ENCODE measurements at places on chromosomes 1 and 21. TPM values are rescaled to one million over a fixed set of nuclear protein-coding genes. Genes with fewer than 3 reads are reported as not detected.
A peak's percentile ranks its signal among the peaks of the same experiment; 100 is the strongest.

- no peak for DNase-seq
Measured at GRCh38 chr1:8706995-8707396, 110.4 kb downstream of the RERE start.

DNA sequence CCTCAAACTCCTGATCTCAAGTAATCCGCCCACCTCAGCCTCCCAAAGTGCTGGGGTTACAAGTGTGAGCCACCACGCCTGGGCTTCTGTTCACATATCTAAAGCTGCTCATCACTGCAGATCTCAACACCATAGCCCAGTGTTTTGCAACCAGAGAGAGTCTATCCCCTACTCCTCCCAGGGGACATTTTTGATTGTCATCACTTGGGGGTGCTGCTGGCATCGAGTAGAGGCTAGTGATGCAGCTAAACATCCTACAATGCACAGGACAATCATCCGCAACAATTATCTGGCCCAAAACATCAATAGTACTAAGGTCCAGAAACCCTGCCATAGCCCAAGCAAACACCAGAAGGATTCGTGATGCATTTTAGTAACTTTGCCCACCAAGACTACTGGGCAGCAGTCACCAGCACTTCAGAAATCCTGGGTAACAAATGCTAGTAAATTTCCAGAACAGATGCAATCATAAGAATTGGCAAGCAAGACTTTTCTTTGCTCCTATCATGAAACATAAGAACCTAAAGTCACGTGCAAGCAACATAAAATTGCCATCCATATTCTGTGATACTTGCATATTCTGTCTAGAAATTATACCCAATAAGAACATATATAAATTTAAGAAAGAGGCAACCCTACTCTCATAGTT is 159.2 kb downstream of the APP start:
- DNase-seq = no peak

GRCh38 chr1:117231748-117232373 is 21.1 kb upstream of the VTCN1 start:
- DNase-seq = no peak

DNA sequence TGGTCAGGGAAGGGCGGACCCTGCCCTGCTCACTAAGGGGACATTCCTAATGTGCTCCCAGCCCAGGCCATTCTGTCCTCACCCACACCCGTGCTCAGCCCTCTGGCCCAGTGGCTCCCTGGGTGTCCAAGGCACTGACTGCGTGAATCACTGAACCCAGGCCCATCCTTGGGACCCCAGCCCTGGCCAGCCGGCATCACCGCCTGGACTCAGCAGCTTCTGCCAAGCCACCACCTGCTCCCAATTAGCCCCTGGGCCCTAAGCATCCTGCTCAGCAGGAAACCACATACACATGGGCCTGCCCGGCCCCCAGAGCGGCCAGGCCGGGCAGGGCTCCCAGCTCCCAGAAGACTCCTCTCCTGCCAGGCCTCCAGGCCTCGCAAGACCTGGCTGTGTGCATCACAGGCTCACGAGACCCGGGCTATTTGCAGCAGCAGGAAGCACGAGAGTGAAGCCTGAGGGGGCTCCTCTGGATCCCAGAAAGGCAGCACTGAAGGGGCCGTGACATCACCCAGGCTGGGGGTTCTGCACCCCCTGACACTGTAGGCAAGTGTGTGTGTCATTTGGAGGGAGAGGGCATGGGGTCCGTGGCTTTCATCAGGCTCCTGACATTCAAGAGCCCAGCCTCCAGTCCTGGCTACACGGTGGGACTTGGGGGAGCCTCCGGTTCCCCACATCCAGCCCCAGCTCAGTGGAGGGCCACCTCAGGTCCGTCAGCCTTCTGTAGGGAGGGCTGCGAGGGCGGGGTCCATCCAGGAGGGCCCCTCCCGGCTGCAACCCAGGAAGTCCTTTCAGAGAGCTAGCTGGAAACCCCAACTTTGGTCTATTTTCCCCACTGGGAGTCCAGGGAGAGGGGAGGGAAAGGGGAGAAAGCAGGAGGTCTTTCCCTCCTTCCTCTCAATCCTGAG is 1.6 kb downstream of the MFAP2 start:
- no peak for DNase-seq

- no peak for DNase-seq
Measured at GRCh38 chr1:224175617-224176016, 7.4 kb upstream of the DEGS1 start.

DNA sequence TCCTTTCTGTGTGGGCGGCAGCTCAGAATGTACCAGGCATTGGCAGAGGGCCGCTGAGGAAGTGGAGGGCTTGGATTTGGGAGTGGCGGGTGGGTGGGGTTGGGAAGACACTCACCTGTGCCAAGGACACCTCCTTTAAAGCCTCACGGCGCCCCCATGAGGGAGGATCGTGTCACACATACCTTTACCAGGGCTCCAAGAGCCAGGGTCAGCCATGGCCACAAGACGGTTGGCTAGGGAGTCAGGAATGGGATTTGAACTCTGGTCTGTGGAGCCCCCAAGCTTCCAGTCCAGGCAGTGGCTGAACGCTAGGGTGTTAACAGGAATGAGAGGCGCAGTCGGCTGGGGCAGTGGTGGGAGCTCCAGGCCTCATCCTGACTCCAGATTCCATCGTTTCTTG is 4.6 kb downstream of the NBL1 start:
- no peak for DNase-seq

GRCh38 chr1:153939476-153939875 is 7.0 kb downstream of the DENND4B start:
- DNase-seq = no peak

DNA sequence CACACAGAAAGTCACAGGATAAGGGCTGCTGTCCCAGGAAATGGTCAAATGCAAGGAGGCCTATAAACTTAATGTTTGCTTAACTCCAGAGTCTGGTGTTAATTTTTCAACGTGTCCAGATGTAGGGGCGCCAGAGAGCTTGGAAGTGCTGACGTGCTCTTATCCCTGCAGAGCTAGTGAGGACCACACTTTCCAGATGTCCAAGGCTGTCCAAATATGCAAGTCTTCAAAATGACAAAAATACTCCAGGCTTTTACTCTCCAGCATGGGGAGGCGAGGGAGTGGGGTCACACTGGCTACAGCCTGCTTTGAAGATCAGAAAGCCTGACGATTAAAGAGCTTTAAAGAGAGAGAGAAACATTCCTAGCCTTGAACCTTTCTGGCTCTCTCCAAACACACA is 57.6 kb downstream of the ABCA4 start:
- DNase-seq = no peak

GRCh38 chr1:27388337-27389005 is 4.0 kb upstream of the GPR3 start:
- DNase-seq = peak; percentile 77

DNA sequence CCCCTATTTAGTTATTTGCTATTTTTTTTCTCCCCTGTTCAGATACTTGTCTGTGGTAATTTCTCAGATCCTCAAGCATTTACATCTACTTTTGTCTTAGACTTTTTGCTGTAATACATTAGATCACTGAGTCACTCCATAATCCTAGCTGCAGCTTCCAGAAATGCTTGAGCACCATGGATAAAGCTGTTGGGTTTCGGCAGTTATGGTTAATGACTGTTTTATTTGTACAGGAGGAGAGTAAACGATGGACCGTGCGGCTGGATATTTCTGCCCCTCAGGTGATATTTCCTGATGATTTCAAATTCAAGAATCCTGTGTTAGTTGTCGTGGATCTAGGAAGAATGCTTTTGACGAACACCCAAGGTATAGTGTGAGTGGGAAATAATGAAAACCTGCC is 42.9 kb downstream of the VPS13D start:
- no peak for DNase-seq

DNA sequence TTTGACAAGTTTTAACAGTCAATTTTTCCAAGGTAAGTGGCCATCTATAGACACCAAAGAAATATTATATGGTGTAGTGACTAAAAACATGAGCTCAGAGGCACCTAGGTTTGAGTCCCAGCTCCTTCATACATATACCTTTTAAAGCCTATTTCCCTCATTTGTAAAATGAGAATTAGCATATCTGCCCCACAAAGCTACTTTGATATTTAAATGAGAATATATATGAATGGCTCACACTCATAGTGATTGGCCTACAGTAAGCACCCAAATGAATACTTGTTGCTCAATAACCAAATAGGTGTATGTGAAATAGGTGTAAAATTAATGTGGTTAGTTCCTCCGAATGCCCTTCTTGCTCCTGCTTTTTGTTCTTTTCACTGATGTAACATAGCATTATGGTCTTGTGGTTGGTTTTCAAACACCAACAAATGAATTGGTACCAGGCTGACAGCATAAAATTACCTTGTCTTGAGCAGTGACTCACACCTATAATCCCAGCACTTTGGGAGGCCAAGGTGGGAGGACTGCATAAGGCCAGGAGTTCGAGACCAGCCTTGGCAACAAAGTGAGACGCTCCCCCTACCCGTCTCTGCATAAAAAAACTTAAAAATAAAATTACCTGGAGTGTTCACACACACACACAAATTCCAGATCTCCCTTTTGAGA is 25.3 kb downstream of the CNIH4 start:
- DNase-seq = no peak

- DNase-seq = no peak
Measured at GRCh38 chr1:24725209-24725651, 20.0 kb upstream of the CLIC4 start.

DNA sequence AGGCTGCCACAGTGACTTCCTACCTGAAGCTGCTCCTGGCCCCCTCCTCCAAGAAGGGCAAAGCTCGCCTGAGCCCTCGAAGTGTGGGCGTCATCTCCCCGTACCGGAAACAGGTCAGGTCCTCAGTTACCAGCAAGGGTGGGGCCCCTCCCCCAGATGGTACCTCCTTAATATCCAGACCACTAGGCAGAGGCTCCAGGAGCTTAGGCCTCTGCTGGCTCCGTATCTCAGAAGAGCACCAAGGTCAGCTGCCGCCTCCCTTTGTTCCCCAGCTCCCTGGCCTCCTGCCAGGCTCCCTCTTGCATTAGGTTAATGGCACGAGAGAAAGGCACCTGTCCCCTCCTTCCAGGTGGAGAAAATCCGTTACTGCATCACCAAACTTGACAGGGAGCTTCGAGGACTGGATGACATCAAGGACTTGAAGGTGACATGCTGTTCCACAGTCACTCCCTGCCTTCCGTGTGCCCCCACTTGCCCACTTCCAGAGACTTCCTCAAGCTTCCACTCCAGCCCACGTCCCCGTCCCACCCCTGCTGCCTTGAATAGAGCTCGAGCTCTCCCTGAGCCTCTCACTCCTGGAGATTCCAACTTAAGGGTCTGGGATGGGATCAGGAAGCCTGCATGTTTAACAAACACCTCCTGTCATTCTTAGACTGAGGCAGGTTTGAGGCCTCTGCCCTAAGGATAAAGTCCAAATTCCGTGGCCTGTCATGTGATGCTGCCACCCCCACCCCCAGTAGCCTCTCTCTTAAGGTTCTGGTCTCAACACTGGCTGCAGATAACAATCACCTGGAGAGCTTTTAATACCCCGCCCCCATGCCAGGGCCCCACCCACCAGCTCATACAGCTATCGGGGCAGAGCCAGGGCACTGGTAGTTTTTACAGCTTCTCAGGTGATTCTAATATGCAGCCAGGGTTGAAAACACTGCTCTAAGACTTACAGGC is 8.3 kb downstream of the RHOC start:
- DNase-seq = no peak

DNA sequence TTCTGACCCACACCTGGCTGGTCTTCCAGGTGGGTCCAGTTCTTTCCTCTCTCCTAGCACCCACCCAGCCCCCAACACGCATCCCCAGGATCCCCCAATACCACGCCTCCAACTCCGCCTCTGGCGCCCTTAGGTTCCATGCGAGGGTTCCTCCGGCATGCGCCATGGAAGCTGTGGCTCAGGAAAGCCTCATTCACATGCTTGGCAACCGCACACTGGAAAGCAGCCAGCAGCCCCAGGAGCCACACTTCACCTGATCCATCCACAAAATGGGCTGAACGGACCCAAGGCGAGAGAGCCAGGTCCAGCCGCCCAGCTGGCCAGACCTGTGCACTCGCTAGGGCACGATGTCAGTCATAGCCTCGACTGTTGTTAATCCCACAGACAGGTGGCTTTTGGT is 161.2 kb downstream of the PSMG1 start:
- DNase-seq = no peak

- no peak for DNase-seq
Measured at GRCh38 chr1:54516249-54516920, 31.6 kb upstream of the ACOT11 start.

DNA sequence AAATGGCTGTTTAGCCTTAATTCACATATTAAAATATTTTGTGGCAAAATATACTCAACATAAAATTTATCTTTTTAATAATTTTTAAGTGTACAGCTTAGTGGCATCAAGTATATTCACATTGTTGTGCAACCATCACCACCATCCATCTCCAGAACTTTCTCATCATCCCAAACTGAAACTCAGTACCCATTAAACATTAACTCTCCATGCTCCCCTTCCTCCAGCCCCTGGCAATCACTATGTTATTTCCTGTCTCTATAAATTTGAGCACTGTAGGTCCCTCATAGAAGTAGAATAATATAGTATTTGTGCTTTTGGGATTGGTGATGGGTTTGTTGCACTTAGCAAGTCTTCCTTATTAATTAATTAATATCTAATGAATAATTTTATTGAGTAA is 29.4 kb downstream of the CCN1 start:
- no peak for DNase-seq

GRCh38 chr1:11528611-11529261 is 49.8 kb downstream of the DISP3 start:
- DNase-seq = no peak

- DNase-seq = no peak
Measured at GRCh38 chr1:234724516-234725176, 114.7 kb upstream of the IRF2BP2 start.

- no peak for DNase-seq
Measured at GRCh38 chr1:26305667-26306289, 658 bp downstream of the UBXN11 start.

GRCh38 chr1:220929304-220929703 is 50.1 kb downstream of the HLX start:
- DNase-seq = no peak

- no peak for DNase-seq
Measured at GRCh38 chr21:31408301-31409088, 64.4 kb upstream of the TIAM1 start.

- DNase-seq = no peak
Measured at GRCh38 chr1:229028987-229029878, 241.7 kb upstream of the RAB4A start.

GRCh38 chr1:163826500-163826899 is 504.7 kb downstream of the NUF2 start:
- no peak for DNase-seq

GRCh38 chr1:22256213-22256512 is 113.3 kb upstream of the WNT4 start:
- DNase-seq = no peak

Gene IL12RB2
- total RNA-seq = 87.4 TPM

Gene ADGRB2
- total RNA-seq = 0.18 TPM

Gene TDRD5
- total RNA-seq = not detected

Gene GPX7
- total RNA-seq = 18.6 TPM

Gene BARHL2
- not detected for total RNA-seq

Gene AXDND1
- not detected for total RNA-seq

Gene MPC2
- 31.9 TPM for total RNA-seq

Gene SELENOF
- 211 TPM for total RNA-seq

Gene METTL25B
- total RNA-seq = 16.6 TPM

Gene UBASH3A
- total RNA-seq = 8.8 TPM

Gene PSEN2
- 4.9 TPM for total RNA-seq
